ENCODE measurements at places on chromosomes 3 and 15. TPM values are rescaled to one million over a fixed set of nuclear protein-coding genes. Genes with fewer than 3 reads are reported as not detected.

Gene LINGO1
- total RNA-seq, result 0.18 TPM

DNA sequence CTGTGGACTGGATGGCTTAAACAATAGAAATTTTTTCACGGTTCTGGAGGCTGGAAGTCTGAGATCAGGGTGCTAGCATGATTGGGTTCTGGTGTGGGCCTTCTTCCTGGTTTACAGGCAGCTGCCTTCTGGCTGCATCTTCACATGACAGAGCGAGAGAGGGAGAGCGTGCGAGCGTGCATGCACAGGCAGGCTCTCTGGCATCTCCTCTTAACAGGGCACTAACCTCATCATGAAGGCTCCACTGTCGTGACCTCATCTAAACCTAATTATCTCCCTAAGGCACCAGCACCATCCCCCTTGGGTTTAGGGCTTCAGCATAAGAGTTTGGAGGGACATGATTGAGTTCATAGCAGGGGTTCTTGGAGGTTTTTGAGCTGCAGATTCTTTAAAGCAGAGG is 292.0 kb upstream of the C2CD4B start:
- DNase-seq, result no peak

Gene RAB7A
- 162 TPM for total RNA-seq

Gene HAUS2
- 48.7 TPM for total RNA-seq

GRCh38 chr15:81256916-81257315 is 60.2 kb downstream of the IL16 start:
- DNase-seq, result no peak

GRCh38 chr15:57090496-57090859 is 172.0 kb downstream of the TCF12 start:
- no peak for DNase-seq

DNA sequence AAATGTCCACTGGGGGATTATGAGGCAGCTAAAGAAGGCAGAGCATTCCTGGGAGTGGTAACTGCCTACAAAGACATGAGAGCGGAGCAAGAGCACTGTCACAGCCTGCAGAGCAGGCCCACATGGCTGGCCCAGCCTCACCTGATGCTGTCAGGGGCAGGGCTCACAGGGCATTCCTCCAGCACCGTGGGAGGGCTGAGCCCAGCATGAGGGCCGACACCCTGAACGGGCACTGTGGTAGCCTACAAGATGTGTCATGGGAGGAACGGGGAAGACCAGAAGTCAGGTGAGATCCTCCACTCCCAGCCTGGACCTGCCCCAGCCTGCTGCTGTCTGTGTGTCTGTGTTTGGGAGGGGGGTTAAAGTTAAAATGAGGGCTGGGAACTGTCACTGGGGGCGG is 30.1 kb downstream of the CCDC12 start:
- DNase-seq, result no peak

Gene SFMBT1
- total RNA-seq, result 1.6 TPM

DNA sequence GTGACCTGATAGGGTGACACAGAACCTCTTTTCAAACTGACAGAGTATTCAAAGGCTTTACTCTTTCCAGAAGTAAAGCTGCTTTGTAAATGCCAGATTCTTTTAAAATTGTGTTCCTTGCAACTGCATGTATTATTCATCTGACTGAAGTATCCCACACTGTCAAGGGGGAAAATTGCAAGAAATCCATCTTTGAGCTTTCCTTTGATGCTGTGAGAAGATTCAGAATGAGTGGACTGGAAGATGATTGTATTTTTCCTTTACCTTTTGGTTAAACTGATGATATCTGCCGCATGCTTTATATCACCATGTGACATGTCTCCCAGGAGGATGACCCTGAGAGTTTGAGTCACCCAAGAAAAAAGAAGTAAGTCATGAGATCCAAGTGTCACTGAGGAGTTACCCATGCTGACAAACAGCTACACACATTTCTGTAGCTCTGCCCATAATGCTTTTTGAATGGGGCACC is 250.8 kb upstream of the CBLB start:
- no peak for DNase-seq

DNA sequence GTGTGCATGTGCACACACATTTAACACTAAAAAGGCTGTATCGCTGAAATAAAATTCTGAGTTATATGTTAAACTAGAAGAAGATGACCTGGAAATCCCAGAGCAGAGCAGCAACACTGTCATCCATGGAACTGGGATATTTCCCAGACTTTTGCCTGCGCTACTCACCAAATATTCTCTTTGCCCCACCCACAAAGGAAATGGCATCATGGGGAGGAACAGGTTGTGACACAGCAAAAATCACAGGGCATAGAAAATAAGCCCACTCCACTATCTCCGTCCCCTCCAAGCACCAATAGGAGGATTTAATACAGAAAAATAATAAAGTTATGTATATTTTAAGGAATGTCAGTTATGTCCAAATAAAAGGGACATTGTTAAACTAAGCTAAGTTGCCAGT is 71.7 kb downstream of the COL8A1 start:
- DNase-seq, result no peak

DNA sequence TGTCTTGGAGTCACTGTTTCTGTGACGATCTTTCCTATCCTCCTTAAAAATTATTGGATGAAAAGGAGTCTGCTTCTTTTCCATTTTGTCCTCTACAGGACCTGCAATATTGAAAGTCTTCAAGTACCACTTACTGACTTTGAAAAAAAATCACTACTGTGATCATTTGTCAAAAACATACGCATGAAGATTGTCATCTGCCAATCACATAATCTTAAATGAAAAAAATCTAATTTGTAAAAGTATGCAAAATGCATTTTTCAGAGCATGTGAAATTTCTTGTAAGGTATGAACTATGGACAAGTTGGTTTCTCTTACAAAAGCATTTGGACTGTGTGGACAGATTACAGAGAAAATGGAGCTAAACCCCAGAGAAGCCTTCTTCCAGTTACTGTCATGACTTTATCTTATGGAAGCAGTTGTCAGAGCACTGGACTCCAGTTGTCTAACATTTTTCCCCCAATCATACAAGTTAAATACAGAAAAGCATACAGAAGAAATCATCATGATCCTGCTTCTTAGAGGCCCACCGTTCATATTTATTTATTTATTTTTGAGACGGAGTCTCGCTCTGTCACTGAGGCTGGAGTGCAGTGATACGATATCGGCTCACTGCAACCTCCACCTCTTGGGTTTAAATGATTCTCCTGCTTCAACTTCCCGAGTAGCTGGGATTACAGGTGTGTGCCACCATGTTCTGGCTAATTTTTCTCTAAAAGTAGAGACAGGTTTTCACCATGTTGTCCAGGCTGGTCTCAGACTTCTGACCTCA is 3.4 kb upstream of the PXK start:
- DNase-seq, result no peak

- DNase-seq, result no peak
Observed at GRCh38 chr3:155746703-155747102, 1.8 kb upstream of the PLCH1 start.

GRCh38 chr3:72187131-72187530 is 402.2 kb upstream of the PROK2 start:
- no peak for DNase-seq

Gene FOXL2
- 0.06 TPM for total RNA-seq

- DNase-seq, result no peak
Observed at GRCh38 chr3:139672884-139673283, 4.9 kb downstream of the NMNAT3 start.

- DNase-seq, result no peak
Observed at GRCh38 chr3:177135841-177136492, 61.3 kb downstream of the TBL1XR1 start.

DNA sequence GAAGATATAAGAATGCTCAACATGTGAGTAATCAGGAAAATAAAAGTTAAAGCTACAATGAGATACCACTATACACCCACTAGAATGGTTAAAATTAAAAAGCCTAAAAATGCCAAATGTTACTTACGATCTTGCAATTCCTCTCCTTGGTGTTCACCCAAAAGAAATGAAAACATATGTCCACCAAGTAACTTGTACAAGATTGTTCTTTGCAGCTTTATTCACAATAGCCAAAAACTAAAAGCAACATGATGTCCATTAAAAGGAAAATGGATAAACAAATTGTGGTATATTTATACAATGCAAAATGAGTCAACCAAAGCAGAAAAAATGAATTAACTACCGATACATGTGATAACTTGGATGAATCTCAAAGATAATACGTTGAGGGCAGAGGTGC is 301.6 kb upstream of the THBS1 start:
- no peak for DNase-seq

- no peak for DNase-seq
Observed at GRCh38 chr3:28951772-28952556, 328.9 kb upstream of the RBMS3 start.

- no peak for DNase-seq
Observed at GRCh38 chr3:25856902-25857518, 67.1 kb downstream of the OXSM start.

Gene ERICH6
- not detected for total RNA-seq

Gene GOLGA6L10
- total RNA-seq, result 0.73 TPM

- DNase-seq, result no peak
Observed at GRCh38 chr3:184005941-184006507, 11.7 kb downstream of the ABCC5 start.

DNA sequence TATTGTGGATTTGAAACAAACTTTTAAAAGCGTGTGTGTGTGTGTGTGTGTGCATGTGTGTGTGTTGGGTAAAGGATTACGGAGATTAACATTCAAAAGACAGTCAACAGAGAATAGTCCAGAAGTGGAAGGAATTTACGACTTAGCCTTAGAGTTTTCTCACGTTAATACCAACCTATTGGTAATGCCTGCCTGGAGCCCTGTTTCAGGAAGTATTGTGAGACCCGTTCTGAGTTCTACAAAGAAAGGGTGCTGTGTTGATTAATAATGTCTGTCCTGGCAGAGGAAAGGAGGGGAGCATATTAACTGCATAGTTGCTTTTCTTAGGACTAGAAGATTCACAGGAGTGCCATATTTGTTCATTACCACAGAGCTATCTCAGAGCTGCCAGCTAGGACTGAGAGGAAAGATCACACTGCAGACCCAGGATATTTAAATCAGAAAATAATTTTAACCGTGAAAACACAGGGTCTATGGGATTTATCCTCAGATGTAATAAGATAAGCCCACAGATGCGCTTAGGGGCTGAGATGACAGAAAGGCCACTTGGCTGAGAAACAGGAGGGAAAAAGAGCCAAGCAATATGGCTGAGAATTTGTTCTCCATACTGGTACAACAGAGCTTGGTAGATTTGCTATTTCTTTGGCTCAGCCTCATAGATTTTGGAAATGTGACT is 40.5 kb upstream of the FRMD4B start:
- no peak for DNase-seq

GRCh38 chr3:65890328-65890727 is 148.4 kb downstream of the MAGI1 start:
- no peak for DNase-seq

DNA sequence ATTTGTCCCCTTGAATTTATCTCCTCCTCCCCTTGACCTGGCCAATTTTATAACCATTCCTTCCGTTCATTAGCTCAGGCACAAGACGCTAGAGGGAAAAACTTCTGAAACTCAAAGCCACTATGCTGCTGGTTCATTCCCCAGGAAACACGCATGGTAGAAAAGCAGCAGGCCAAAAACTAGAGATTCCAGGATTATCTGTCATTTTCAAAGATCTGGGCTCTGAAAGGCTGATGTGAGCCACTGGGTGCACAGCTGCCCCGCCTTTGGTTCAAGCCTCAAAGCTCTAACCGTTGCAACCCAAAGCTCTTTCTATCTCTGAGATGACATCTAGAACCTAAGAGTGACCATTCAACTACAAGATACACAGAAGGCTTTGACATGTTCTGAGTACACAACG is 6.1 kb downstream of the ANP32A start:
- DNase-seq, result no peak

Gene VPS33B
- 7.0 TPM for total RNA-seq

Gene ANKRD28
- 45.9 TPM for total RNA-seq

Gene ACTC1
- not detected for total RNA-seq

Gene DIPK2A
- 29.1 TPM for total RNA-seq

DNA sequence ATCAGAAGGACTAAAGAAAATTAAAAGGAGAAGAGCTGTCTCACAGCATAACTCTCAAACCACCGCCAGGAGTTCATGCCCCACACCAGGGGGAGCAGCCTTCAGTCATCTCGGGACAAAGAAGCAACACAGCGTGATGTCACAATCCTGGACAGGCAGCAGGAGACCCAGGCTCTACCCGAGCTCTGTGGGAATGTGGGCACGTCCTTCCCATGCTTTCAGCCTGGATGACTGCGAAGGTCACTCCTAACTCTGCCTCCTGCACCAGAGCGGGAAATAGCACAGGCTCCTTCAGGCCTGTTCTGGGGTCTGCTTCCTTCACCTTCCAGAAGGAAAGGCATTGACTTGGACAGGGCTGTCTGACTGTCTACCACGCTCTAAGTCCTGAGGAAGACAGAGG is 31.3 kb downstream of the NOX5 start:
- no peak for DNase-seq

DNA sequence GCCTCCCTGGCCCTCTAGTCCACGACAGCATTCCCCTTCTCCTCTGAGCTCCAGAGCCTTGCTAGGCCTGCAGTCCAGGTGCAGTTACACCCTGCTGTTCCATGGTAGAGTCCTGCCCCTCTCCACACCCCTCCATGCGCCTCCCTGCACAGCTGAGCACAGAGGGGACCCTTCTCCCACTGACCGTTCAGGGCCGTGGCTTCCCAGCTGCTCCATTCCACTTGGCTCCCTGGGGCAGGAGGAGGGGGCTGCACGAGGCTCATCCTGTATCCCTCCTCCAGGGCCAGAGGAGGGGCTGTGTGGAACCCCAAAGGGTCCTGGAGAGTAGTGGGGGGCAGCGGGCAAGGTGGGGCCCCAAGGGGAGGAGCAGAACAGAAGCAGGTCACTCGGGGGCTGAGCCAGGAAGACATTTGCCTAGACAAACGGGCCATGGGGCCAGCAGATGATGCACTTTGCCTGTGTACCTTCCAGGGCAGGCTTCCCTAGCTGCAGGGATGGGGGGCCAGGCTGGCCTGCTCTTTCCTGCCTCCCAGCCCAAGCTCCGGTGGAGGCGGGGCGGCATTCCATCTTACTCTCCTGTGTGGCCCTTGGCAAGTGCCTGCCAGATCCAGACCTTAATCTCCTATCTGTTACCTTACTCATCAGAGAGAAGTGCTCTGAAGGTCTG is 20.7 kb upstream of the GOLGA6C start:
- DNase-seq, result no peak

GRCh38 chr3:40994611-40995010 is 204.7 kb upstream of the CTNNB1 start:
- DNase-seq, result no peak

- no peak for DNase-seq
Observed at GRCh38 chr15:33581032-33581431, 270.3 kb downstream of the RYR3 start.

DNA sequence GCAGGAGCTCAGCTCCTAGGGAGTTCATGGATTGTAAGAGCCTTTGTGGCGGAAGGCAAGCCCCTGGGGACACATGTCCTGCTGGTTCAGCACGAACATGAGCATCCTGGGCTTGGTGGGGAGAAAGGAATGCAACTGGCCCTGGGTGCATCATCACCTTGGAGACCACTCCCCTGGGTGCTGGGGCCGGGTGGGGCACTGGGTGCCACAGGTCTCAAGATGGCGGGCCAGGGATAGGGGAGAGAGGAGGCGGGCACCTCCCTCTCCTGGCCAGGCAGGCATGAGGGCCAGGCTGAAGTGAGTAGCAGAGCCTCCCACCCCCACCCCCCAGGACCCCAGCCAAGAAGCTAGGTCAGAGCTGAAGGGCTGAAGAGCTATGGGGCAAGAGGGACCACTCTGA is 768 bp downstream of the PCBP4 start:
- no peak for DNase-seq

All from glomerular endothelial cell (primary cell).